ENCODE measurements at places on chromosomes 3 and 15.

DNA sequence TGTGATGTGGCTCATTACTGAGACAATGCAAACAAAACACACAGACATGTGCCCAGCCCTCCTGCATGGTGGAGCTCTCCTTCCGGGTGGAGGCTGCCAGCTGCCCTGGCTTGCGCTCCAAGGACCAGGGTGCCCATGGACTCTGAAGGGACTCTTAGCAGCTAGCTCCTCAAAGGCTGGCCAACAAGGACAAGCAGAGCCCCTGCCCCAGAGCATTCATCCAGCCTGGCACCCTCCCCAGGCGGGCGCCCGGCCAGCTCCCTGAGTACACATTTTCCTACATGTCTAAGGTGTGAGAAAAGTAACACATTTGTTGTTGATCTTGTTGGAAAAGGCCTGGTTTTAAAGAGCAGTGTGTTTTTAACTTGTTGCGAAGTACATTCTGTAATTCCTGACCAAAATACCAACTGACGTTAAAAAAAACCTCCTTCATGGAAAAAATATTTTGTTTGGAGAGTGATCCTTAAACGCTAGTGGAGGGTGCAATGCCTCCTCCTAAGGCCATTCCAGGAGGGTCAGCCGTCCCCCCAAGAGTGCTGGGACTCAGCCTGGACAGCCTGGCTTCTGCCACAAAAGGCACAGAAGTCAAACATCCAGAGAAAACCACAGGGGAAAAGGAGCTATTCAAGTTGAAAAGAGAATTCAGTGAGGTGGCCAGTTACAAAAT, 86.9 kb downstream of the KLF15 start:
- DNase-seq = no peak

- DNase-seq = no peak
These were observed 693 bp upstream of the STAB1 start for GRCh38 chr3:52494445-52494844.

DNA sequence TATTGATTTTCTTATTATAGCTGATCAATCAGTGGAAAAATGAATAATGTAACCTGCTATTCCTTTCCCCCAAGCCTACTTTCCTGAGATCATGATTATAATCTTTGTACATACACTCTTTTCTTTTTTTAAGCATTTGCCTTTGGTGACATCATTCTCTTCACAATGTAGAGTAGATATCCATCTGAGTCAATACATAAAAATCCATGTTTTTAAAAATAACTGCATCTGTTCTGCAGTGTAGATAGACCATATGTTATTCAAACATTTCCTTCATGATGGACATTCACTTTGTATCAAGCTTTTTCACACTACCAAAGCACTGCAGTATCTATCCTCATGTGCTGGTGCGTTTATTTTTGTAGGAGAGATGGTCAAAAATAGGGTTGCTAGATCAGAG, 211.1 kb downstream of the PTPRG start:
- no peak for DNase-seq

GRCh38 chr3:188380722-188381121, 226.8 kb downstream of the LPP start:
- no peak for DNase-seq

DNA sequence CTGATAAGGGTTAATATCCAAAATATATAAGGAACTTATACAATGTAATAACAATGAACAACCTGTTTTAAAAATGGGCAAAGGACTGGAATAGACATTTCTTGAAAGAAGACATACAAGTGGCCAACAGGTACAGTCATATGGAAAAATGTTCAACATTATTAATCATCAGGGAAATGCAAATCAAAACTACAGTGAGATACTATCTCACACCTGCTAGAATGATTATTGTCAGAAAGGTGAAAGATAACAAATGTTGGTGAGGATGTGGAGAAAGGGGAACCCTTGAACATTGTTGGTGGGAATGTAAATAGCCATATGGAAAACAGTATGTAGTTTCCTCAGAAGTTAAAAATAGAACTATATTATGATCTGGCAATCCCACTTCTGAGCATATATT, 20.4 kb downstream of the GOLM2 start:
- no peak for DNase-seq

GRCh38 chr15:82898961-82899360, 53.6 kb downstream of the HOMER2 start:
- peak; percentile 34 for DNase-seq
